ENCODE measurements at places on chromosomes 11 and 22.

DNA sequence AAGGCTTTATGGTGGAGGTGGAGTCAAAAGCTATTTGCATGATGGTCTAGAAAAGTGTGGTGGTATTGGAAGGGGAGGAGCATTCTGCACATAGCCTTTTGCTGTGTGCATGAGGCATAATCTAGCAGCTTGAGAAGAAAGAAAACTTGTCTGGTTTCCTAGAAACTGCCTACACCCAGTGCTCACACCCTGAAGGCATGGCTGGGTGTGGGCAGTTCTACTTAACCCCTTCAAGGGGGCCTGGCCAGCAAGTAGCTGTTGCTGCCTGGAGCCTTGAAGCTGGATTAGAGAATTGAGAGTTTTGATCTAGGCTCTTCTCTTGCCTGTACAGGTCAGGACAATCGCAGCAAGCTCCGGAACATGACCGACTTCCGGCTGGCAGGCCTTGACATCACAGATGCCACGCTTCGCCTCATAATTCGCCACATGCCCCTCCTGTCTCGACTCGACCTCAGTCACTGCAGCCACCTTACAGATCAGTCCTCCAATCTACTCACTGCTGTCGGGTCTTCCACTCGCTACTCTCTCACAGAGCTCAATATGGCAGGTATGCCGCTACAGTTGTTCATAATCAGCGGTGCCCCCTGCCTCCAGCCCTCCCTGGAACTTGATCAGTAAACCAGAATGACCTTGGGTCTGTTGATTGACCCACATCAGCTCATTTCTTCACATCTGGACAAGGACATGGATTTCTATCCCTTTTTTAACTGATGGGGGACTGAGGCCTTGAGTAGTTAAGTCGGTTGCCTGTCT lies 12.2 kb upstream of the GRK2 start:
- DNase-seq = no peak

DNA sequence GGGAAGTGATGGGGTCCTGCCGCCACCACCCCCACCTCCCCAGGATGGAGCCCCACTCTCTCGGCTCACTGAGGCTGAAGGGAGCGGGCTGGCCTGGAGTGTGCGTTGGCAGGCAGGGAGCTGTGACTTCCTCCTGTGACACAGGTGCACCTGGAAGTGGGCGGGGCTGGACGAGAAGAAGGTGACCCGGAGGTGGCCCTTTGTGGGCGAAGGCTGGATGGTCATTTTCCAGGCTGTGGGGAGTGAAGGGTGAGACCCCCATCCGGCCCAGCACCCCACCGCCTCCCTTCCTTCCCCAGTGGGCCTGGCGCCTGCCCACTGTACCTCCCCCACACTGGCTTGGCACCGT lies 15.3 kb downstream of the IL17REL start:
- no peak for DNase-seq

DNA sequence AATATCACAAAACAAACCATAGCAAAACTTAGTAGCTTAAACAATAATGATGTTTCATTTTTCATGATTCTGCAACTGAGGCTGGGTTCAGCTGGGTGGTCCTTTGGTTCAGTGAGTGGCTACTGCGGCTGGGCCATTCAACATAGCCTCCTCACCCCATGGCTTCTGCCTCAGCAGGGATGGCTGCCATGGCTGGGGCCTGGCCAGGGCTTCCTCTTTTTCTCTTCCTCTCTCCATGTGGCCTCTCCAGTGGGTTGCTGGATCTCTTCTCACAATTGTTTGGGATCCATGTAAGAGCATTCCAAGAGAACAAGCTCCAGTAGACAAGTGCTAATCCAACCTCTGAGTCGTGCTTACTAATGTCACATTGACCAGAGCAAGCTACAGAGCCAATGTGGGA lies 248.6 kb upstream of the PLET1 start:
- no peak for DNase-seq

- DNase-seq = no peak
Observed at GRCh38 chr11:67415501-67416304, at the start of gene CARNS1. CARNS1 (plus strand) TSS chr11:67415678; CDS start chr11:67416200, 522 bp downstream.

DNA sequence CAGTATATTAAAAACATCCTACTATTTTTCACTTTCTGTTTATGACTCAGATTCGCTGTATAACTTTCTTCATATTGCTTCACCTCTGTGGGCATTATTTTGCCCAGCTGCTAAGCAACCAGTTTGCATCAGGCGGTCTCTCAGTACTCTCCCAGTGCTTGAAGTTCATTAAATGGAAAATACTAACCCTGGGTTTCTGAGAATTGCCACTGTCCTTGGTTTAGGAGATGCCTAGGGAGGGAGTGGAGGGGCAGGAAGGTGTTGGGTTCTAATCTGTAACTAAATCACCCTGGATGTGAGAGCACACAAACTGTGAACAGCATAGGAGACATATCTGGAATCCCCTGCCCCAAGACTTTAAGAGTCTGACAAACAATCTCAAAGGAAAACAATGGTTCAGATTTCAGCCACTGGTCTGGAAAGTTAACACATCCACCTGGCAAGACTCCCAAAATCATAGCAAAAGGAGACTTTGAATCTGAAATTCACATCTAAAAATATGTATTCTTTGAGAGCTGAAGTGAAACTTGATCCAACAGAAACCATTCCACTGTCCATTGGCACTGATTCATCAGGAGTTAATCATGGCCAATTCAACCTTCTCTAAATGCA lies 540.0 kb downstream of the SOX6 start:
- no peak for DNase-seq

- no peak for DNase-seq
Observed at GRCh38 chr11:70367071-70367470, 31.3 kb upstream of the CTTN start.

DNA sequence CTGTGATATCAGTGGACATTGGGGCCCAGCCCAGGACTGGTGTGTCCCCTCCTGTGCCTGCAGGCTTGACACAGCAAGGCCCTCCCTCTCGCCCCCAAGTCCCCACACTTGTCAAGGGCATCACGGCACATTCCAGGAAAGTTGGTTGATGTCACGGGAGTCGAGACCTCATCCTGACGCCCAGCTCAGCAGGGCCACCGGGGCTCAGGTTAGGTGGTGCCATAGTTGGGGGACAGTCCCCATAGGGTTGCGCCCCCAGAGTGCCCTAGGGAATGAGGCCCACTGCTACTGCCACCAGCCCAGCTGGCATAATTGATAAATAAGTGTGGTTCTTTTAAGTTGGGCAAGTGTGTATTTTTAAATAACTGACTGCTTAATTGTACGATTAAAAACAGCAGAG lies 28.3 kb upstream of the GRAMD4 start:
- no peak for DNase-seq

- DNase-seq = no peak
Observed at GRCh38 chr11:33461369-33462125, 204.4 kb downstream of the HIPK3 start.

Data from activated CD4-positive, alpha-beta T cell treated with anti-CD3 and anti-CD28 coated beads, Interleukin-2, amount 10 ng/mL, durations not matched to agents 7 days and 5 days (primary cell).